ENCODE measurements at places on chromosomes 3 and 15.

DNA sequence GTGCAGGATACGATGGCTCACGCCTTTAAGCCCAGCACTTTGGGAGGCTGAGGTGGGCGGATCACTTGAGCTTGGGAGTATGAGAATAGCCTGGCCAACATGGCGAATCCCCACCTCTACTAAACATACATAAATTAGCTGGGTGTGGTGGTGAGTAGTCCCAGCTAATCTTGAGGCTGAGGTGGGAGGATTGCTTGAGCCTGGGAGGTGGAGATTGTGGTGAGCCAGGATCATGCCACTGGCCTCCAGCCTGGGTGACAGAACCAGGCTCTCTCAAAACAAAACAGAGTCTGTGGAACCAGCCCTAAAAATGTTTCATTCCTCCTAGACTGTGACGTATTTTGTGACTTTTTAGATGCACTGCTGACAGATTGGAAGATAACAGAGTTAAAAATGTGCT lies 34.3 kb upstream of the RAD51 start:
- no peak for DNase-seq

- DNase-seq, result no peak
These were observed 65.9 kb upstream of the ARHGEF3 start for GRCh38 chr3:56867671-56868070.

DNA sequence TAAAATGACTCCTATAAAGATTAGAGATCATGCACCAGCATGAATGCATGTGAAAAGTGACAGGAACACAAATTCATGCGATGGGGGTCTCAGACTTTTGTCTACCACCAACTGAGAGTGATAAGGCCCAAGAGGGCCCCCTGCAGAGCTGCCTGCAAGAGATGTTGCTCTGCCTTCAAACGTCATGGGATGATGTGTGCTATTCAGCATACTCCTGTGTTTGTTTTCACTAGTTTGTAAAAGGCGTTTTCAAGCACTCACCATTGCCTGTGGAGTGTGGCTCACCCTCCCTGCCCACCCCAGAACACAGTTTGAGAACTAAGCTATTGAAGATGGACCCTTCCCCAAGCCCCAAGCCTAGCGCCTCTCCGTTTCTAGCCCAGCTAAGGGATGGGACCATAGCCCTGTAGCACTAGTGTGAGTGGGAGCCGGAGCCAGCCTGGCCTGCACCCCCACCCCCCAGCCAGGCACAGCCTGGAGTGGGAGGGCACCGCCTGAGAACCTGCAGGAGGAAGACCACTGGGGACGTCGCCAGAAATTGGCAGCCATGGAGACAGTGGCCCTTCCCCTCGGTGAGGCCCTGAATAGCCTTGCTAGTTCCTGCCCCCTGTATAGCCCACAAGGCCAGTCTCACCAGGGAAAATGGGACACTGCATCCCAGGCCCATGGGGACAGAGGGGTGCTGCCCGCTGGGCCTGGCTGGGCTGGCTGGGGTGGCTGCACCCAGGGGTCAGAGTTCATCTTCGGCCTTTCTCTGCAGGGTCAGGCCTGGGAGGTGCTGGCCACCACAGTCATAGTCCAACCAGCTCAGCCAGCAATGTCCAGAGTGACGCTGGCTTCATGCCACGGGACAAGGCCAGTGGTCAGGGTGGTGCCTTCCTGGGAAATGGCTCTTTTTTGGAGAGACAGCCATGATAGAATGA lies 22.6 kb upstream of the KLF13 start:
- DNase-seq, result no peak

DNA sequence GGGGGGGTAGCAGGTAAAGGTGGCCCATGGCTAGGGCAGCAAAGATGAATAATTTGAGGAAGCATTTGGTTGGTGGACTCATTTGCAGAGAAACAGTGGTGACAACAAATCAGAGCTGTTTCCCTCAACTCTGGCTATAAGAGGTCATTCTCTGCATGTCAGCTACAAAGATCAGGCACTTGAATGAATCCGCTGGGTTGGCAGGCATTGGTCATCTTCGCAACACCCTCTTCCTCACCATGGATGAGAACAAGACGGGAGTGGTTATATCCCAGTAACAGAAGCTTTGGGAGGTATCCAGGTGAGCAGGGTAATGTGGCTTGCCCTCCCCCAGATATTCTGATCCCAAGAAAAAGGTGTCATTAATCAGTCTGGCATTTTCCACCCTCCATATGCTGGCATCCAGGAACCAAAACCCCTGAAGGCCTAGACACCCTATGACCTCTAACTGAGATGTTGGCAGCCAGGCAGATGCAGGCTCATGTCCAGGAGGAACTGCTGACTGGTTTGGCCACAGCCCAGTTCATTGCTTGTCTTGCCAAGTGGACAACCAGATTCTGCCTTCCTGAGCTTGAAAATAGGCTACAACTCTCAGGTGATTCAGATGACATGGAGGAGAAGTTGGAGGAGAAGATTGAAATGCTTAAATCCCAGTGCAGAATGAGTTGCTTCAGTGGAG lies 108.9 kb upstream of the TRIM42 start:
- DNase-seq, result no peak

- DNase-seq, result no peak
These were observed 58.8 kb downstream of the TRAK1 start for GRCh38 chr3:42149975-42150374.

- peak; percentile 54 for DNase-seq
These were observed 78.5 kb upstream of the FAM174B start for GRCh38 chr15:92733934-92734521.

GRCh38 chr3:89974903-89975519 lies 867.6 kb downstream of the EPHA3 start:
- peak; percentile 46 for DNase-seq

DNA sequence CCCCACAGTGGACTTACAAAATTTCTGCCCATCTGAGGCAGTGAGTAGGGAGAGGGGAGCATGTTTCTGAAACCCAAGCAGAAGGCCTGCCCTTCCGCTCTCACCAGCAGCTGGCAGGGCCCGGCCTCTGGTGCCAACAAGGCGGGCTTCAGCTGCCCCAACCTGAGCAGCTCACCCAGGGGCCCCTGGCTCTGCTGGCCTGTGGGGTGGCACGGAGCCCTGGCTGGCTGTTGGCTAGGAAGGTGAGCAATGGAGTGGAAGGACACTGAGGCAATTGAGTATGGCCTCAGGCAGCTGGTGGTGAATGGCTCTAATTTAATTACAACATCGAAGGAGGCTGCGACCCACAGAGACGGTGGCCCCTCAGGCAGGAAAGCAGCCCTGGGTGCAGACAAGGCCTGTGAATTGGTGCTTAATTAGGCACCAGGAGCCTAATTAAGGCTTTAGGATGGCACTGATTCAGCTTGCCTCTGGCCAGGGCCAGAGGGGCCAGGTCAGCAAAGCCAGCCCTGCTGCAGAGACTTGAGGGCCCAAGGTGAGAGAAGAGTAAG lies 60.9 kb downstream of the ST8SIA2 start:
- no peak for DNase-seq

GRCh38 chr3:126873416-126873815 lies 109.5 kb upstream of the PLXNA1 start:
- DNase-seq, result no peak

- no peak for DNase-seq
These were observed 231.4 kb downstream of the CDIN1 start for GRCh38 chr15:36810656-36811449.

DNA sequence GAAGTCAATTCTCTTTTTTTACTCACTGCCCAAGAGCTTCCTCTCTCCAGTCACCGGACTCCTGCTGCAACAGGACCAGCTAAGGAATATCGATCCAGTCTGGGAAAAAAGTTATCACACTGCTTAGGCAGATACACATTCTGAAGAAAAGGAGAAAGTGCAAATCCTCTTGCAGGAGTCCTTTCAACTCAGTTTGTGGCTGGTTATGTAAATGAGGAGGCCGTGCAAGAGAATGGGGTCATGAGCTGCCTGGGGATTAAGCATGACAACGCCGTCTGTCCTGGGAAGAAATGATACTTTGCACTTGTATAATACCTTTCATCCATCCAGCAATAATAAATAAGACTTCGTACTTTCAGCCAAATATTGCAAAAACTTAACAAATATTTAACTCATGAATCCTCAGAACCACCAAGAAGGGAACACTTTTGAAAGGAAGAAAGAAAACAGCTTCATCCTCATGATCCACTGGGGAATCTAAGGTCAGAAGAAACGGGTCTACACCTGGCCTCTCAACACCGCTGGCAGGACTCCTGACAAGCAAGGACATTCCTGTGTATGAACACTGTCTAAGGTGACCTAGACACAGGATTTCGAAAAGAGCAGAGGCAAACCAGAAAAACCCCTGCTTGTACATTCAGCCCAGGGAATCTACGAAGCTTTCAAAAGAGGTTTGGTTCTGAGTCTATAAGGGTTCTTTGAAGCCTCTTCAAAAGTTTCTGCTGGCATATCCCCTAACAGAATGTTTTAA lies 13.1 kb upstream of the WWTR1 start:
- DNase-seq, result no peak

- no peak for DNase-seq
These were observed 65.6 kb downstream of the CCNL1 start for GRCh38 chr3:157094301-157094700.

- DNase-seq, result no peak
These were observed 24.2 kb upstream of the GMPPB start for GRCh38 chr3:49747792-49748480.

DNA sequence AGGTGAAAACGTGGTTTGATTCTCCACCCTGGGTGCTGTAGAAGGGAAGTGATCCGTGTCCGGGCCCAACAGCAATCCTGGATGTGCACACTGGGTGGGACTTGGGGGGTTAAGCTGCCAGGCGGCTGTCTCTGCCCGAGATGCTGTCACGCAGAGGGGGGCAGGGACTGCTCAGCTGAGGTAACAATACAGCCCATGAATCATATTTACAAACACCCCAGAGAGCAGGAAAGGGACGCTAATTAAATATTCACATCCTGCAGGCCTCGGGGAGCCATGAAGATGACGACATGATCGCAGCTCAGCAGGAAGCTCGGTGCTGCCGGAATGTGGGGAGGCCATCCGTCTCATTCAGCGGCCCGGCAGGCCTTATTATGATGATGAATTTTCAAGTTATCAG lies 17.9 kb upstream of the CRABP1 start:
- DNase-seq, result no peak

DNA sequence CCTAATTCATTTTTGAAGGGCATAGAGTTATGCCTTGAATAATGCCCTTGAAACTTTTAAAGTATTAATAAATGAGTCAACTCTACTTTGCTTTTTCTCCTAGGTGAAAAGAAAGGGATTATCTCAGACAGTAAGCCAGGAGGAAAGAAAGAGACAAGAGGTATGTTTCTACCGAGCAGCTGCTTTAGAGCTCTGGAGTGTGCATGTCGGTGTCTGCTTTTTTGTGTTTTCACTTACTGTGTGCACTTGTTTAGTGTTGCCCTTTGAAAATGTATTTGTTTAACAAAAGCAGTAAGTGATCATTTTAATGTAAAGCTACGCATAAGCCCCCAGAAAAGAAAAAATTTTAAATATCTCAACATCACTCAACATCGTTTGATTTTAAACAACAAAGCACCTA lies 28.1 kb downstream of the ARHGEF26 start:
- no peak for DNase-seq

DNA sequence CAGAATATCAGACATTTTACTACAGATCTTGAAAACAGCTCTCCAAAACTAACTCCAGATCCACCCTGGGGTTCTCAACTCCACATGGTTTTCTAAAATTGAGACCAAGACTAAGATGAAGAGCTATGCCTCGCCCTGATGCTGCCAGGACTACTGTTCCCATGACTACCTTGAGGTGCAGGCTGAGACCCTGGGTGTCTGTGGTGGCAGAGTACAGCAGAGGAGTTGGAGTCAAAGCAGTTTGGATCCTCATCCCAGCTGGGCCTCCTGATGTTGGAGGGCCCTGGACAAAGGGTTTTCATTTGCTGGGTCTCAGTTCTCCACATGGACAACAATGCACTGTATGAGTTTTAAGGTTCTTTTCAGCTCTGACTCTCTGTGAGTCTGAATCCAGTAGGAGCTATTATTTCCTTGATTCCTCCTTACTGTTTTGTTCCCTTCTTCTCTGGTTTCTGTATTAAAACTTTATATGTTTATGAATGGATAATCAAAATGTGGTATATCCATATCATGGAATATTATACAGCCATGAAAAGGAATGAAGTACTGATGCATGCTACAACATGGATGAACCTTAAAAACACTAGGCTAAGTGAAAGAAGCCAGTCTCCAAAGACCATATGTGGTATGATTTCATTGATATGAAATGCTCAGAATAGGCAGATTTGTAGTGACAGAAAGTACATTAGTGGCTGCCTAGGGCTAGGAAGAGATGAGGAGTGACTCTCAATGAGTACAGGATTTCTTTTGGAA lies 93.0 kb downstream of the CPN2 start:
- no peak for DNase-seq

GRCh38 chr3:52498137-52499054 lies 3.3 kb downstream of the STAB1 start:
- DNase-seq, result peak; percentile 27

DNA sequence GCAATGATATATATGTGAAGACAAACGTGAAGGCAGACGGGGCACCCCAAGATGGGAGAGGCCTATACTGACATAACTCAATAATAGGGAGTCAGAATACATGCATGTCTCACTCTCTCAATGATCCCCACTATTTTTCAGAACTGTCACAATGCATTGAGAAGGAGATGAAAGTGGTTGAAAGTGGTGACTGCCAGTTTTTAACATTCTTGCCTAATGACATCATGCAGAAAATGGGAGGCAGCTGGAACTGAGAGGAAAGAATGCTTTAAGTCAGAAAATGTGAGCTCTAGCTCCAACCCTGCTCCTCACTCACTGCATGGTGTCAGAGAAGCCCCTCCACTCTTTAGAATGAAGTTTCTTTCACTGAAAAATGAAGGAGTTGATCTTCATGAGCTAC lies 55.3 kb upstream of the P2RY1 start:
- peak; percentile 46 for DNase-seq

GRCh38 chr3:52777127-52777958 lies at the start of gene ITIH1:
Gene ITIH1 (plus strand): TSS chr3:52777599. CDS start chr3:52777616, 17 bp downstream.
- DNase-seq, result no peak

GRCh38 chr15:86183596-86184491 lies 104.2 kb downstream of the AGBL1 start:
- DNase-seq, result no peak

- no peak for DNase-seq
These were observed 75.4 kb upstream of the PLAAT1 start for GRCh38 chr3:193165431-193166120.

GRCh38 chr3:102000620-102001209 lies 151.4 kb downstream of the NFKBIZ start:
- DNase-seq, result no peak

GRCh38 chr15:31016446-31016915 lies 25.1 kb upstream of the MTMR10 start:
- DNase-seq, result no peak

DNA sequence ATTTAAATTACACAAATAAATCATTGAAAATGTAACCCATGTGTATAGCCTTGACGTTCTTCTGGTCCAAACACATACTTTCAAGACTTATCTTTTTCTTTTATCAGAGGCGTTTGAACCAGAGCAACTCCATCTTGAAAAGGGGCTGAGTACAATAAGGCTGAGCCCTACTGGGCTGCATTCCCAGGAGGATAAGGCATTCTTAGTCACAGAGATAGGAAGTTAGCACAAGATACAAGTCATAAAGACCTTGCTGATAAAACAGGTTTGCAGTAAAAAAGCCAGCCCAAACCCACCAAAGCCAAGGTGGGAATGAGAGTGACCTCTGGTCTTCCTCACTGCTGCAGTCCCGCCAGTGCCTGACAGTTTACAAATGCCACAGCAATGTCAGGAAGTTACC lies 101.0 kb upstream of the IGSF10 start:
- DNase-seq, result no peak

GRCh38 chr3:189710620-189711402 lies 79.6 kb downstream of the TP63 start:
- DNase-seq, result peak; percentile 94
